ENCODE measurements at places on chromosomes 16 and 17. TPM values are rescaled to one million over a fixed set of nuclear protein-coding genes. Genes with fewer than 3 reads are reported as not detected.

RAC3 gene
- total RNA-seq: 8.5 TPM

CYGB gene
- not detected for total RNA-seq

DNA sequence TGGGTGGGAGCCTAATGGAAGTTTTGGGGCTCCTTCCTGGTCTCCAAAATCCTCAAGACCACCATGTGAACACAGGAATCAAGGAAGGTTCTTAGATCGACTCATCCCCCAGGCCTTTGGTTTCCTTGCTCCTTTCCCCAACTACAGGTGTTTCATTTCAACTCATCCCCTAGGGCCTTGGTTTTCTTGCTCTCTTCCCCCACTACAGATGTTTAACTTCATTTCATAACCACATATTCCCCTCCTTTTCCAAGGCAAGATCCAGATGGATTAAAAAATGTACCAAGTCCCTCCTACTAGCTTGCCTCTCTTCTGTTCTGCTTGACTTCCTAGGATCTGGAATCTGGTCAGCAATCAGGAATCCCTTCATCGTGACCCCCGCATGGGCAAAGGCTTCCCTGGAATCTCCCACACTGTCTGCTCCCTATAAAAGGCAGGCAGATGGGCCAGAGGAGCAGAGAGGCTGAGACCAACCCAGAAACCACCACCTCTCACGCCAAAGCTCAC is at the start of gene CCL11:
Gene CCL11, plus strand, starts transcription at position 457 of the 507 bp plus-strand sequence. CDS start 67 bp downstream, outside the sequence.
- DNase-seq: no peak

GRCh38 chr16:5036228-5037156 is 2.8 kb upstream of the NAGPA start:
- DNase-seq: no peak

DNA sequence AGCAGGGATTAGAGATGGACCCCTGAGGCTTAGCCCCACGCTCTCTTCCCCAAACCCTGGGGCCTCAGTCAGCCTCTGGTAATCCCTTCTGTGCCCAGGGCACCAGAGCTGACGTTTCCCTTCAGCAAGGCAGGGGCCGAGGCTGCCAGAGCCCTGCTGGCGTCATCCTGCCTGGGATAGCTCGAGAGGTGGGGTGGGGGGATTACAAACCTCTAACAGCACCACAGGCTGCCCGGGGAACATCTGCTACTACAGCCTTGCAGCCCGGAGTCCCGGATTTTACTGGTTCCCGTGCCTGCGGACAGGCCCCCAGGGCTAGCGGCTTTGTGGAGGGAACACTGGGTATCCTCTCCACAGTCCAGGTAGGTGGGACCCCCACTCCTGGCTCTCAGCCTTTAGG is at the start of gene AANAT:
Gene AANAT, plus strand, starts transcription at position 238 of the 400 bp plus-strand sequence. CDS start 1,144 bp downstream, outside the sequence.
- DNase-seq: no peak

DNA sequence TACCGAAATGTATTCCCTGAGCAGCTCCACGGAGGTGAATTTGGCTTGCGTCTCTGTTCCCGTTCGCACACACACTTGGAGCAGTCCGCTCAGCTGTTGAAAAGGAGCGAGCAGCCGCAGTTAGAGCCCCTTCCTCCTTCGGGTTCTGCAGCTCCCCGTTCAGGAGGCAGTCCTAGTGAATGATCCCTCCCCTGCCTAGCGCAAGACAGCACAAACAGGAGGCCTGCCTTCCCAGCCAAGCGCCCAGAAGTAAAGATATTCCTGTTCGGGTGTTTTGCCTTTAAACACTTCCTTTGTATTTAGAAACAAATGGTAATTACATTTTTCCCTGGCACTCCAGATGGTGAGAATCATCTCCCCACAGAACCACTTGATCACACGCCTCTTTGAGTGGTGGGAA is 64.7 kb downstream of the ABCC12 start:
- DNase-seq: no peak

Measured in activated T-cell treated with anti-CD3 and anti-CD28 coated beads, Interleukin-2, amount 50 U/mL, for 72 hours (primary cell).